ENCODE measurements at places on chromosomes 6 and 20. TPM values are rescaled to one million over a fixed set of nuclear protein-coding genes. Genes with fewer than 3 reads are reported as not detected.

The SLCO4A1 gene
- total RNA-seq: 5.9 TPM

The HAO1 gene
- total RNA-seq: not detected

GRCh38 chr6:26234421-26235301 is 130.3 kb upstream of the BTN3A2 start:
- peak; percentile 77 for DNase-seq

- DNase-seq: no peak
These were observed 109.3 kb downstream of the WDR27 start for GRCh38 chr6:169592558-169592957.

DNA sequence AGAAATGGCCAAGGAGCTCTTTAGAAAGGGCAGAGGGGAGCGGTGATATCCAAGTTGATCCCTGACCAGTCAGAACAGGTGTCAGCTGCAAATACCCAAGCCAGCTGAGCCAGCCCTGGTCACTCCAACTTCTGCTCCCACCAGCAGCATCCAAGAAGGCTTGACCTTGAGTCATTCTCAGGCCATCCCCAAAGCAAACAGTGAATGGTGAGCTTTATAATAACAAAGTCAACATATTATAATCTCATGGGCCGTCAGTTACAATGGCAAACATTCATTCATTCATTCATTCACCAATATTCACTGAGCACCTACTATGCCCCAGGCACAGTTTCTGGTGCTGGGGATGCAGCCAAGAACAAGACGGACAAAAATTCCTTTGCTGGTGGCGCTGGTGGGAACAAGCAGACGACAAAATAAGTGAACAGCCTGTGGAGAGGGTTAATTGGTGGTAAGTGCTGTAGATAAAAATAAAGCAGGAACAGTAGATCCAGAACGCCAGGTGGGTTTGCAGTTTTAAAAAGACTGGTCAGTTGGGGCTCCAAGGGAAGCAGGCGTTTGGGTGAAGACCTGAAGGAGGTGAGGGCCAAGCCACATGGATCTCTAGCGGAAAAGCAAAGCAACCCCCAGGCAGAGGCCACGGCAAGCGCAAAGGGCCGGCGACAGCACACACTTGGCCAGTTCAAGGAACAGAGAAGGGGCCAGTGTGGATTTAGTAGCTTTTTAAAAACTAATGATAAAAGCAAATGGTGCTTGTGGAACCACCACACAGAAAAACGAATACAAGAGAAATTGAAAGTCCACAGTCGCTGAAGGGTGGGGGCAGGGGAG is 131.8 kb upstream of the PTPN1 start:
- DNase-seq: no peak

Data from right cardiac atrium (tissue), 5 donors.